CD4-positive, alpha-beta memory T cell (primary cell): ENCODE measurements at places on chromosomes 6 and 20. TPM values are rescaled to one million over a fixed set of nuclear protein-coding genes. Genes with fewer than 3 reads are reported as not detected.

- DNase-seq = no peak
- no peak overlapping the region for H3K27ac ChIP-seq
- no peaks in the 10 kb centered on the region for H3K27me3 ChIP-seq
- no peak overlapping the region for H3K4me3 ChIP-seq
- H3K36me3 ChIP-seq = no peaks in the 10 kb centered on the region
- H3K4me1 ChIP-seq = no peaks in the 10 kb centered on the region
Measured at GRCh38 chr6:155765275-155766194, 309.9 kb upstream of the NOX3 start.

The NPEPL1 gene
- 44.2 TPM for total RNA-seq

GRCh38 chr6:107555449-107555848 is 65.5 kb downstream of the SOBP start:
- no peak for DNase-seq
- no peaks in the 10 kb centered on the region for H3K27me3 ChIP-seq
- H3K36me3 ChIP-seq = no peaks in the 10 kb centered on the region
- no peak overlapping the region for H3K27ac ChIP-seq
- no peaks in the 10 kb centered on the region for H3K4me1 ChIP-seq
- H3K4me3 ChIP-seq = no peak overlapping the region

- DNase-seq = peak; percentile 26
- H3K4me1 ChIP-seq = peaks cover 46% of the 10 kb centered on the region
- H3K27ac ChIP-seq = peak overlapping the region; percentile 56
- H3K36me3 ChIP-seq = no peaks in the 10 kb centered on the region
- no peaks in the 10 kb centered on the region for H3K27me3 ChIP-seq
Measured at GRCh38 chr6:119314885-119315272, 34.7 kb downstream of the MAN1A1 start.

DNA sequence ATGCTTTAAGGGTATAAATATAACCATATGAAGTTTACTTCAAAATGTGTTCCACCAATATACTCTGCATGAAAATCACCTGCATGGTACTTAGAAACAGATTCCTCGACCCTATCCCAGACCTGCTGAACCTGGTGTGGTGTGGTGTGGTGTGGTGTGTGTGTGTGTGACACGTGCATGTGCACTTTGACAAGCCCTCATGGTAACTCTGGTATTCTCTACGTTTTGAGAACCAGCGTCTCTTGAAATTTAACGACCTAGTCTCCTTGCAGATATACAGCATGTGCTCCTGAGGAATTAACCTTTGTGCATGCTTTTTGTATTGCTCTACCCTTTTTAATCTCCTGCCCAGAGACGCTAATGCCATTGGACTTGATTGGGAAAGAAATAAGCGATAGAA is 29.5 kb downstream of the GGTLC1 start:
- H3K27ac ChIP-seq = no peak overlapping the region
- no peak overlapping the region for H3K4me3 ChIP-seq
- H3K27me3 ChIP-seq = peaks cover 5% of the 10 kb centered on the region
- no peak for DNase-seq
- no peaks in the 10 kb centered on the region for H3K36me3 ChIP-seq

The OR2H1 gene
- total RNA-seq = not detected

DNA sequence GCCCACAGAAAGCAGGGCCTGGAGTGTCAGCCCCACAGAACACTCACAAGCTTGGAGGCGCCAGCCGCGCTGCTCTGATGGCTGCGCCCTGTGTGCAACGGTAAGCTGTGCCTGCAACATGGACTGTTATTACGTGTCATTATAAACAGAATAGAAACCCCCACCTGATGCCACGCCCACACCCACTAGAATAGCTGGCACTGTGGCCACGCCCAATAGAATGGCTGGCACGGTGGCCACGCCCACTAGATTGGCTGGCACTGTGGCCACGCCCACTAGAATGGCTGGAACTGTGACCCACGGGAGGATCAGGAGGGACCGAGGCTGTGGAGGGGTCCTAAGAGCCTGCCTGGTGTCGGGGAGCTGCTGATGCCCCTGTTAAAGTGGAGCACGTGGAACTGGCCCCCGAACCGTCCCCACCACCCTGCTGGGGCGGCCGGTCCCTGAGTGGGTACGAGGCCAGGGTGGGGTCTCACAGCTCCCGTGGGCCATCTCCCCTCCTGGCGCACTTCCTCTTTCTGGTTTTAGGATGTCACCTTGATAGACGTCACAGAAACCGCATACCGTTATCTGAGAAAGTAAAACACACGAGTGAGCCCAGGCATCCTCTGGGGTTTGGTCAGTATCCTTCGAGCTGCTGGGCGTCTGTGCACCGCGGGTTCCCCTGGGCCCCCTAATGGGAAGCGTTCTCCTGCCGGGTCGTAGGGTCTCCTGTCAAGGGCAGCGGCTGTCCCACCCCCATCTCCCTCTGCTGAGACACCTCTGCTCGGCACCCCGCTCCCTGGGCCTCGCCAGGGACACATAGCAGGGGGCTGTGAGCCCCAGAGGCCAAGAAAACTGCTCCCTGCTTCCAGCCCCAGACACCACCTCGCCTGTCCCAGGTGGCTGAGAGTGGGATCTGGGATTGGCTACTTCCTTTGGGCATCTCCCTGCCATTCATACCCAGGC is 25.4 kb downstream of the SLC17A9 start:
- H3K27ac ChIP-seq = no peak overlapping the region
- H3K36me3 ChIP-seq = no peaks in the 10 kb centered on the region
- H3K27me3 ChIP-seq = peaks cover 32% of the 10 kb centered on the region
- H3K4me1 ChIP-seq = peaks cover 47% of the 10 kb centered on the region
- H3K4me3 ChIP-seq = peak overlapping the region; percentile 42
- peak; percentile 97 for DNase-seq

DNA sequence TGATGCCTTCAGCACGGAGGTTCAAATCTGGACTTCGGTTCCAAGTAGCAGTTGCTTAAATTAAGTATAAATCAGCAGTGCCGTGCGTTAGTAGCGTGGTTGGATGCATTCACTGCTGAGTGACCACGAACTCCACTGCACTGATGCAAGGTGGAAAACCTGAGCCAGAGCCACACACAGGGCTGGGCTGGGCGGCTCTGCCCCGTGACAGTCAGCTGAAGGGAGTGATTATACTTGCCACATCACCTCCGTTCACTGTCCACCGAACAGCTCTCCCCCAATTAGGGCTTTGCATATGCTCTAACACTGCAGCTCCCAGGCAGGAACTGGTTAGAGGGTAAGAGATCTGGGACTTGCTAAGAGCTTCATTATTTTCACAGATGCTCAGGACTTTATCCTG is 22.2 kb downstream of the PPP1R3G start:
- H3K27ac ChIP-seq = no peak overlapping the region
- no peaks in the 10 kb centered on the region for H3K27me3 ChIP-seq
- no peak for DNase-seq
- H3K4me1 ChIP-seq = no peaks in the 10 kb centered on the region

DNA sequence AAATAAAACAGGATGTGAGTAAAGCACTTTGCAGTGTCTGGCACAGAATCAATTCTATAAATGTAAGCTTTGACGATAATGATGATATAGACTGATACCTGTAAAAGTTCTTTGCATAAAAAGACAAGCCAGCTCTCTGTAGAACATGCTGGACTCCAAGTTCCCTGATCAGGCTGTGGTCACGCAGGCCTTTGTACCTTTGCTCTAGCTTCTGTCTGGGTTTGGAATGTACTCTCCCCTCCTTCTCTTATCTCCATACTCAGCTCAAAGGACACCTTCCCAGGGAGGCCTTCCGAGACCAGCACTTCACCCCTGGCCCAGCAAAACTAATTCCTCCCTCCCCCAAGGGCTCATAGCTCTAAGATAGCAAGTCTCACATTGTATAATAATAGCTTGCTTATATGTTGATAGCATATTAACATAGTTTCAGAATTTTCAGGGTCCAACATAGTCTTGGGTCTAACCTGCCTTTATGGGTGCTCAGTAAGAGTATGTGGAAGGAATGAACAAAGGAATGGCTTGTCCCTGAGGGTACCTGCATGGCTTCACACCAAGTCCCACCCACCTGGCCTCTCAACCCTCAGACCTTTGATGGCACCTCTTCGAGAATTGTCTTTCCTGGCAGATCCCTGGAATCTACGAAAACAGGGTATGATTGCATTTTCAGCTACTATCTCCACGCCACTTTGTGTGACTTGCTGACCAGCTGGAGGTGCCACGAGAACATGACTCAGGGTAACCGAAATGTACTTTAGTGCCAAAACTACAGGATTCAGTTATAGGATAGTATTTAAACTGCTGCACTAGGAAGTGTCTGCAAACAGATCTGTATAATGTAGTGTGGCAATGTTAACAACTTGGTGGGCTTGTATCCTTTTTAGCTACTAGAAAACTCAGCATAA is 41.7 kb upstream of the PIM1 start:
- H3K27ac ChIP-seq = no peak overlapping the region
- H3K36me3 ChIP-seq = no peaks in the 10 kb centered on the region
- no peak for DNase-seq
- no peaks in the 10 kb centered on the region for H3K27me3 ChIP-seq

The NMBR gene
- total RNA-seq = not detected

DNA sequence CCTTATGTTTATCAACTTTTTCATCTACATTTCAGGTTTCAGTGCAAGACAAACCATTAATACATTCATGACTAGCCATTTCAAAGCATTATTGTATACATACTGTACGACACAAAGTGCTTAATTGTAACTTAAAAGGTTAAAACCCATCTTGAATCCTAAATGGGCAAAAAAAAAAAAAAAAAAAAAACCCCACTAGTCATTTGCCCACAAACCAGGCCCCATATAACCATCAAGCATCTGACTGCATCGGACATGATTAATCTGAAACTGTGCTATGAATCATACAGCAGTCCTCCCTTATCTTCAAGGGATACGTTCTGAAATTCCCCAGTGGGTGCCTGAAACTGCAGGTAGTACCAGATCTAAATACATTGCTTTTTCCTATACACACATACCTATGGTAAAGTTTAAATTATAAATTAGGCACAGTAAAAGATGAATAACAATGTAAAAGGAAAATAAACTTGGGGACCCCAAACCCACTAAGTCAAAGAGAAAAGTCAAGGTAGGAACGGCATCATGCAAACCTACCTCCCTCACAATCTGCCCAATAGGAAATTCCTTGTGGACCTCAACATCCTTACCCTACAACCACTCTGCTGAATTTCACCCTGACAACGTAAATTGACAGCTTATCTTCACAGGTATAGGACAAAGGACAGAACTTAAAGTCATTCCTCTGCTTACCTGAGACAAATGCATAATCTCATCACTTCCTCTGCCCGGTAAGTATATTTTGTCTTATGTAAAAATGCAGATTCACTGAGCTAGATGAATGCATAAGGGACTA is 14.3 kb downstream of the B4GALT5 start:
- H3K4me1 ChIP-seq = peaks cover 33% of the 10 kb centered on the region
- no peak overlapping the region for H3K27ac ChIP-seq
- no peak overlapping the region for H3K4me3 ChIP-seq

The HLA-DQA2 gene
- total RNA-seq = not detected

DNA sequence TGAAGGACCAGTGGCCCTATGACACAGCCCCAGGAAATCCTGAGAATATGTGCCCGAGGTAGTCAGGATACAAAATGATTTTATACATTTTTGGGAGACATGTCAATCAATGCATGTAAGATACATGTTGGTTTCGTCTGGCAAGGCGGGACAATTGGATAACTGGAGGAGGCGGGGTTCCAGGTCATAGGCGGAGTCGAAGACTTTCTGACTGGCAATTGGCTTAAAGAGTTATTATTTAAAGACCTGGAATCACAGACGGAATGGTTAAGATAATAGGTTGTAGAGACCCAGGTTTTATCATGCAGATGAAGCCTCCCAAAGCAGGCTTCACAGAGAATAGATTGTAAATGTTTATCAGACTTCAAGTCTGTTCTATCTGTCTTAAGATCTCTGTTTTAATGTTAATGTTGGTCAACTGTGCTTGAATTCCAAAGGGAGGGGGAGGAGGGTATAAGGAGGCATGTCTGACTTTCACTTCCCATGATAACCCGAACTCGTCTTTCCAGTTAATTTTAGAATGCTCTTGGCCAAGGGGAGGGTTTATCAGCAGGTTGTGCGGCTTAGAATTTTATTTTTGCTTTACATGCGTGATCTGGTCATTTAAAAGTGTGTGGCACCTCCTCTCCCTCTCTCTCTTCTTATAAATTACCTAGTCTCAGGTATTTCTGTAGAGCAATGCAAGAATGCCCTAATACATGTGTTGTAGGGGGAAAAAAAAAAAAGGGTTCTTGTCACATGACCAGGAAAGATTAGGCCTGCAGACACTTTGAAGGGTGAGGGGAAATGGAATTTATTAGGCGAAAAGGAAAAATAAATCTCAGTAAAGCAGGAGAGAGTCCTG is 230.7 kb downstream of the NFATC2 start:
- no peak overlapping the region for H3K27ac ChIP-seq
- H3K4me3 ChIP-seq = no peak overlapping the region
- no peaks in the 10 kb centered on the region for H3K4me1 ChIP-seq
- H3K27me3 ChIP-seq = no peaks in the 10 kb centered on the region

DNA sequence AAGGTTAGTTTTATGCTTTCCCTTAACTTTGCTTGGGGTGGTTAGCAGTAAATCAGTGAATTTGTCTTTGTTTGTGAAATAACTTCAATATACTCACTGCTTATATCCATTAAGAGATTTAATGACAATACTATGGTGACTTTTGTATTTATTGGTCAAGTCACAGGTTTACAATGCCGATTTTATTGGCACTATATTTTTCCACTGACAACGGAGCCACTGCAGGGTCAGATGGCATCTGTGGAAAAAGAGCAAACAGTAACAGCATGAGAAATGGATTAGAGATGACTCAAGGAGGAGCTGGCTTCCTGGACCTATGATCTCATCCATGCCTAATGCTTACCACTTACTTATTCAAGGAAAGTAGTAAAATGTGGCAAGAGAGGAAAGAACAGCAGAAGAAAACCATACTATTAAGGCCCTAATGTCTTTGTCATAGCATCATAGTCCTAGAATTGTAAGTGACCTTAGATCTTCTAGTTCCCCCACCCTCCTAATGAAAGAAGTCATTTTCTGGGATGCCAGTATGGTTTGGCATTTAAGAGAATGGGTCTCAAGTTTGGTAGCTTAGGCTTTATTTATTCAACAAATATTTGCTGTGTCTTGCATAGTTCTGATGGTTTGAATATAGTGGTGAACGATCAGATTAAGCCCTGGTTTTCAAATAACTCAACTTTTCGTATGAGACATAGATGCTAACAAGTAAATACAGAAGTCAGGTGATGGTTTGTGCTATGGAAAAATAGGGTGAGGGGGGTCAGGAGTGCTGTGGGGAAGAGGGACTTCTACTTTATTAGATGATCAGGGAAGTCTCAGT is 18.5 kb downstream of the RNF144B start:
- DNase-seq = no peak
- H3K36me3 ChIP-seq = no peaks in the 10 kb centered on the region
- no peak overlapping the region for H3K4me3 ChIP-seq
- H3K27me3 ChIP-seq = no peaks in the 10 kb centered on the region
- H3K4me1 ChIP-seq = no peaks in the 10 kb centered on the region
- H3K27ac ChIP-seq = no peak overlapping the region

GRCh38 chr6:122726649-122727048 is 52.9 kb upstream of the FABP7 start:
- H3K4me3 ChIP-seq = no peak overlapping the region
- DNase-seq = no peak
- H3K36me3 ChIP-seq = no peaks in the 10 kb centered on the region
- no peaks in the 10 kb centered on the region for H3K4me1 ChIP-seq
